ENCODE measurements at places on chromosomes 13 and 19. TPM values are rescaled to one million over a fixed set of nuclear protein-coding genes. Genes with fewer than 3 reads are reported as not detected.

DNA sequence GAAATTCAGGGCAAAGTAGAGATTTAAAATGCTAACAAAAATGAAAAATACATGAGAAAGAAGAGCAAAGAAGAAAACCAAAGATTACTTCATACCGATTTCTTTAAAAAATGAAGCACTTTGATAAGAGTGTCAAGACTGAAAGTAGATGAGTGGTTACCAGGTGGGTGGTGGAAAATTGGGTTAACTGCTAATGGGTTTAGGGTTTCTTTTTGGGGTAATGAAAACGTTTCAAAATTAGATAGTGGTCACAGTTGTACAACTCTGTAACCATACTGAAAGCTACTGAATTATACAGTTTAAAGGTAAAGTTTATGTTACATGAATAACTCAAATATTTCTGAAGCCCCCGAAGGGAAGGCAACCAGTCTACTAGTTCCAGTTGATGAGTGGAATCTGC, 179.4 kb downstream of the NDFIP2 start:
- DNase-seq, result no peak

DNA sequence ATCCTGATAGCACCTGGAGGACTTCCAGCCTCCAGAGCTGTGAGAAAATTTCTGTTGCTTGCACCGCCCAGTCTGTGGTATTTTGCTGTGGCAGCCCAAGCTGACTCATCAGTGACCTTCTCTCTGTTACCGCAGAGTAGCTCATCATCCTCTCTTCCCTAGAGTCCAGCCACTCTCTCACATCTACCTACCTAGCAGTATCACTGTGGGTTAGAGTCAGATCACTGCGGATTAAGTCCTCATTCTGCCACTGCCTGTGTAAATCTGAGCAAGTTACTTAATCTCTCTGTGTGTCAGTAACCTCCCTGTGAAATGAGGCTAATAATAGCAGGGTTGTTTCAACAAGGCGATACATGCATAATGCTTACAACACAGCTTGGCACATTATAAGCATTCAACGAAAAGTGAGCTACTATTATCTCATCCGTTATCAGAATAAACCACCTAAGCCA, 40.3 kb upstream of the USPL1 start:
- peak; percentile 45 for DNase-seq

GRCh38 chr13:27374126-27374613, 50.2 kb upstream of the GTF3A start:
- DNase-seq, result no peak

DNA sequence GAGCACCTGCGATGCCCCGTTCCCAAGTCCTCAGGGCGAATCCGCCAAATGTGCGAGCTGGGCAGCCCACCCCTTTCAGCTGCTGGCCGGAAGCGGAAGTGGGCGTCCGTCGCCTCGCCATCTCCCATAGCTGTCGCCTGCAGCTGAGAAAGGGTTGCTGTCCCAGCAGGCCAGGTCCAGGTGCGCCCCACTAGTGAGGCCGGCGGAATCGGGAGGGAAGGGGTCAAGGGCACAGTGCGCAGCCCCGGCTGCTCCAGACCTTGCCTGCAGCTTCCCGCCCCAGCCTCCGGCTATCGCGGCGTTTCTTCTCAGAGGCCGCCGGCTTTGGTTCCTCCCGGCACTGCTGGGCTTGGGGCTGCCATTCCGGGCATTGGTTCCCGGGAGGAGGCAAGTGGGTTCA, at the start of gene ZNF177:
ZNF177 (plus strand) TSS at position 109 of the 400 bp plus-strand sequence. CDS start 15,299 bp downstream, outside the sequence.
- DNase-seq, result no peak

NLRP5 gene
- total RNA-seq, result not detected

CACNG7 gene
- not detected for total RNA-seq

RASAL3 gene
- total RNA-seq, result not detected

DNA sequence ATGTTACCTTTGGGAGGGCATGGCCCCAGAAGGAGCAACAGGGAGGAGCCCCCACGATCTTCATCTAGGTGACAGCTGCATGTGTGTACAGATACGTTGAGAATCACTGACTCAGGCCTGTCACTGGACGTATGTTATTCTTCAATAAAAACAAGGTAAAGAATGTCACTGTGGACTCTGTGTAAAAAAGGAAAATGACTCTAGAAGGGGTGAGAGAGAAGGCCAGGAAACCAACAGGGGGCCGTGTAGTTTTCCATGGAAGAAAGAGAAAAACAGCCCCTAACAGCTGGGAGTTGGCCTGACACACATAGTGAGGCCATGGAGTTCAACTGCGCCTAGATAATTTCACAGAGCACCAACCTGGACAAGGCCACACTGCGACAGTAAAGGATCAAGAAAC, 1.9 kb upstream of the LYPD3 start:
- DNase-seq, result no peak

DNA sequence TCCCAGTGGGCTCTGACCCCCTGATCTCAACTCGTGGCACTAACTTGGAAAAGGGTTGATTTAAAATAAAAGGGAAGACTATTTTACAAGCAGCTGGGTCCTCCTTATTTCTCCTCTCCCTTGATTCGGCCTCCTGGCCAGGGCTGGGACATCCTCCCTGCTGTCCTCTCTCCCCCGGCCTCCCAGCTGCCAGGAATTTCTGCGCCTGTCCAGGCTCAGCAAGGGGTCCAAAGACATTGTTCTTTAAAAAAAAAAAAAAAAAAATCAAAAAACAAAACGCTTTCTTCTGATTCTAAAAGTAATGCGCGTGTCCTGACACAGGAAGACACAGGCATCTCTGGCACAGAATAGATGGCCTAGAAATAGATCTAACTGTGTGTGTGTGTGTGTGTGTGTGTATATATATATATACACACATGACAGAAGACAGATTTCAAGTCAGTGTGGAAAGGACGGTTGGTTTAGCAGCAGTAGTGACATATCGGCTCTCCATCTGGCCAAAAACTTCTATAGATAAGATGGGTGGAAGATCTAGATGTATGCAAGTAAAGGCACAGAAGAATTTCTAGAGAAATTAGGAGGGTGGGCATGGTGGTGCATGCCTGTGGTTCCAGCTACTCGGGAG, 12.3 kb upstream of the LENG8 start:
- DNase-seq, result no peak

- DNase-seq, result no peak
These were observed 246.3 kb downstream of the LACC1 start for GRCh38 chr13:44125943-44126469.

- no peak for DNase-seq
These were observed 762.1 kb upstream of the ARGLU1 start for GRCh38 chr13:107329991-107330390.

CILP2 gene
- total RNA-seq, result not detected

DNA sequence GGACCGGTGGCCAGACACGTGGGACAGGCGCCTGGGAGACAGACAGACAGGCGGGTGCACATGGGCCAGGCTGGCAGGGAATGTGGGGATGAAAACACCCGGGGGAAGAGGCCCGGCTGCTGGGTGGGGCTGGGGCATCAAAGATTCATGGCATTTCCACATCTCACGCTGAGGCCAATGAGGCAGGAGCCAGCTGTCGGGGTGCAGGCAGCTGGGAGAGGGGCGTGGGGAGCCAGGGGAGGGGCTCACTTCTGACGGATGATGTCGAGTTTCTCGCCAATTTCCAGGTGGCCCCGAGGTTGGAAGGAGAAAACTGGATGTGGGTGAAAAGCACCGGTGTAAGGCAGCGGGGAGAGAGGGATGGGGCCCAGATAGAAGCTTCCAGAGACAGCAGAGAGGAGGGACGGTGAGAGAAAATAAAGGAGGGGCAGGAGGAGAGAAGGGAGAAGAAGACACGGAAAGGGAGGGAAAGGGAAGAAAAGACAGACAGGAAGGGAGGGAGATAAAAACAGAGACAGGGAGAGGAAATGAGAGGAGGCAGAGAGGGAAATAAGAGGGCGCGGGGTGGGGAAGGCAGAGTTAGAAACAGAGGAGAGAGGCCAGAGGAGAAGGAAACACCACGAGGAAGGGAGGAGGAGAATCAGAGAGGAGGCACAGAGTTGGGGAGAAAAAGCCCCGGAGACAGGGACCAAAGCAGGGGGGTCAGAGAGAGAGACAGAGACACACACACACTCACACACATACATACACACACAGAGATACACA, 8.0 kb upstream of the CCER2 start:
- no peak for DNase-seq

DNA sequence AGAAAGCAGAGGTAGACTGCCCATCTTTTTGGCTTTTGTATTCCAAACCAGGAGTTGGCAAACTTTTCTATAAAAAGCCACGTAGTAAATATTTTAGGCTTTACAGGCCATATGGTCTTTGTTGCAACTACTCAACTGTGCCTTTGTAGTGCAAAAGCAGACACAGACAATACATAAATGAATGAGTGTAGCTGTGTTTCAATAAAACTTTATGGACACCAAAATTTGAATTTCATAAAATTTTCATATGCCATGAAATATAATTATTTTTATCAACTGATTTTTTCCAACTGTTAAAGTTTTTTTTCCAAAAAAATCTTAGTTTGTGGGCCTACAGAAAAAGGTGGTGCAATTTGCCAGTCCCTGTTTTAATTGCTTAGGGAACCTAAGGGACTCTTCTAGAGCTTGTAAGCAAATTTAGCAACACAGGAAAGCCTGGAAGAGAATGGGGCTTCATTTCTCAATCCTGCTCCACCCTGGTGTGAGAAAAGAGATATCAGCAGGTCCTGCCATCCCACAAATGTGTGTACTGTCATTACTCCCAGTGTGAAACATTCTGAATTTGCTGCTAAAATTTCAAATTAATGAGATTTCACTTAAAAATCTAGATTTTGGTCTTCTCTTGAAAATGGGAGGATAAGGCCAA, 194.2 kb downstream of the RGCC start:
- DNase-seq, result no peak

DNA sequence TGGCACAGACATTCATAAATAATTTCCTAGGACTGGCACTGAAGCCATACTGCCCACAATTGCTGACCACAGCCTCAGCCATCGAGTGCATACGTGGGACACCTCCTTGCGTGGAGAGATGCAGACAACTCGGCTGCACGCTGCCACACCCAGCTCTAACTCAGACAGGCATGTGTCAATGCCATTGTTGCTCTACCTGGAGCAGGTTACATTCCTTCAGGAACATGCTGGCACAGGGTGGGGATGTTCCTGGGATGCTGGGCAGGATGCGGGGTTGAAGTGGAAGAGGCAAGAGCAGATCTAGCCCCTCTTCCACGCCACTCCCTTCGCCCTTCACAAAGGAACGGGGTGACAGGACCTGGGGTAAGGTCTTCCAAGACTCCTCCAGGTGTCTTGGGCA, 24.2 kb upstream of the SLC35E1 start:
- DNase-seq, result no peak

KLF5 gene
- total RNA-seq, result 26.6 TPM

GRCh38 chr13:44021422-44021821, 141.7 kb downstream of the LACC1 start:
- DNase-seq, result no peak

DNA sequence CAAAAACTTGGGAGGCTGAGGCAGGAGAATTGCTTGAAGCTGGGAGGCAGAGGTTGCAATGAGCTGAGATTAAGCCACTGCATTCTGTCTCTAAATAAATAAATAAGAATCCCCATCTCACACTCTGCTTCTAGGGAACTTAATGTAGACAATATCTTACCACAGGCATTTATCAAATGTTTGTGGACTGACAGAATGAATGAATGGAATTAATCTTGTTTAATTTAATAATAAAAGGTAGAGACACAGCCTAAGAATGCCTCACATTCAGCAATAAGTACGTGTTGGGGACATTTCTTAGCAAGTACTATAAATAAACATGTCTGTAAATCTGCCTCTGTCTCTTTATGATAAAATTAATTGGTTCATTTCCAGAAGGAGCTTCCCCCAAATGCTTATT, 36.2 kb upstream of the RBM26 start:
- DNase-seq, result no peak

CEACAM3 gene
- not detected for total RNA-seq

SPACA4 gene
- total RNA-seq, result not detected

NRTN gene
- 0.94 TPM for total RNA-seq

GRCh38 chr13:31377946-31378345, 178.2 kb downstream of the B3GLCT start:
- DNase-seq, result no peak

- no peak for DNase-seq
These were observed 23.0 kb upstream of the RFXAP start for GRCh38 chr13:36796052-36796451.

ATP8B3 gene
- total RNA-seq, result 4.6 TPM

VMAC gene
- total RNA-seq, result 0.87 TPM

- DNase-seq, result no peak
These were observed 260.7 kb downstream of the NHLRC3 start for GRCh38 chr13:39298951-39299350.

DNA sequence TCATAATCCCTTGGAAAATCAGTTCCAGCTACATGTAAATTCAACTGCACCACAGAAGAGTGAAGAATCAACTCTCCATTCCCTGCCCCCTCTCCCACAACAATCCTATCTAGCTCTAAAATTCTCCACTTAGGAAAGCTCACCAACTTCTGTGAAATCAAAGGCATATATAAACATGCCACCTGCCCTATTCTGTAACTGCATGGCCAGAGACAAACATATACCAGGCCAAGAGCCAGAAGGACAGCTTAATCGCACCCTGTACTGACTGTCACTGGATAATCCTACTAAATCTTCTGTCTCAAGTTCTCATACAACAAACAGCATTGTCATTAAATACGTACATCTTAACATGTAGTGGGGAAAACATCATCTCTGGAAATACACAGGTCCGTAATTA, 58.2 kb upstream of the EEF1AKMT1 start:
- no peak for DNase-seq

C13orf42 gene
- total RNA-seq, result not detected

MAST1 gene
- 1.5 TPM for total RNA-seq

DNA sequence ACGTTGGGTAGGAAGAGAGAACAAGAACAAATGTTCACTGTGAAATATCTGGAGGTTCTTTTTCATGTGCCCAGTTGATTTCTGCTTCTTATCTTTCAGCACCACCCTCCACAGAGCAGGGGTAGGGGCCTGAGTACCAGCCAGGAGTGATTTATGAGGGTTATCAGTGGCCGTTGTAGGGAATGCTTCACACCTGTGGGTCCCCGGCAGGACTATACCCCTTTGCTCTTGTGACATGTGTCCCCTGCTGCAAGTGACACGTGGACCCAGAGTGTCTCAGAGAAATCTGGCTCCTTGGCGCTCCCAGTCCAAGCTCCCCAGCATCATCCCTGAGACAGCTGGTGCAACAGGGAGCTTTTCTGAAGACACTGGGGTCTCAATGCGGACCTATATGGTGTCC, 29.7 kb downstream of the SIAH3 start:
- DNase-seq, result no peak

- DNase-seq, result no peak
These were observed 2.6 kb downstream of the FGF9 start for GRCh38 chr13:21673539-21673788.

DNA sequence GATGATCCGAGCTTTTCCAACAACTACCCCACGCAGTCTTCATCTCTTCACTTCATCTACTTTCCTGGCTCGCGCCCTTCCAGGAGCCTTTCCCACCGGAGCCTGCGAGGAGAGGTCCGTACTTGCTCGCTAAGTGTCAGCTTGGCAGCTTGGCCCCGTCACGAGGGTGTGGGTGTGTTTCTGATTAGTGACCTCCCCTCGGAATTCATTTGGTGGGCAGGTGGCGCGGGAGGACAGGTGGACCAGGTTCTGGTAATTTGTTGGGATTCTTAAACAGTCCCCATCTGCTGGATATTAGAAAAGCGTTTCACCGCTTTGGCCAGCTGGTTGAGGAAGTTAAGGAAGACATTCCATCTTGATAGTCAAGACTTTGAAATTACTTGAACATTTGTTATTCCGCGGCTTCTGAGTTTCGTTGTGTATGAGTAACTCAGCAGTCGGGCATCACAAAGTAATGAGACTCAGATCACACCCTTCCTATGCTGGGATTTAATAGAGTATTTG, 515 bp downstream of the UFM1 start:
- DNase-seq, result peak; percentile 20

GRCh38 chr13:108947551-108948030, 318.2 kb downstream of the MYO16 start:
- no peak for DNase-seq

- no peak for DNase-seq
These were observed 4.8 kb downstream of the RNF126 start for GRCh38 chr19:658059-658839.
